ENCODE measurements at places on chromosomes 5 and 9.

GRCh38 chr5:95647886-95648860, 1.6 kb downstream of the RFESD start:
- DNase-seq, result no peak

DNA sequence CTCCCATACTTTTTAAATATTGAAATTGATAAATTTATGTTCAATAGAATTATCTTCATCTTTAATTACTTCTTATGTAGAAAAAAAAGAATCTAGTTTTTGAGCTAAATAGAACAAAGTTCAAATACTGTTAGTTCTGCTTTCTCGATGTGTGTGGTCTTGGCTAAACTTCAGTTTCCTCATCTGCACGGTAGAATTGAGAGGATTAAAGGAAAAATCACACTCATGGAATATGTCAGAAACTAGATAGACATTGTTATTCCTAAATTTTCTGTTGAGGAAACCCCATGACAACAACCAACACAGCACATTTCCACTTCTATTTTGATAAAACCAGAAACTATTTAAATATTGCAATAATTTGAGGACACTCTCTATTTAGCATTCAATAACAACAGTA, 100.3 kb downstream of the MUSK start:
- no peak for DNase-seq

- no peak for DNase-seq
Measured at GRCh38 chr5:138975098-138975847, 100.1 kb upstream of the LRRTM2 start.

DNA sequence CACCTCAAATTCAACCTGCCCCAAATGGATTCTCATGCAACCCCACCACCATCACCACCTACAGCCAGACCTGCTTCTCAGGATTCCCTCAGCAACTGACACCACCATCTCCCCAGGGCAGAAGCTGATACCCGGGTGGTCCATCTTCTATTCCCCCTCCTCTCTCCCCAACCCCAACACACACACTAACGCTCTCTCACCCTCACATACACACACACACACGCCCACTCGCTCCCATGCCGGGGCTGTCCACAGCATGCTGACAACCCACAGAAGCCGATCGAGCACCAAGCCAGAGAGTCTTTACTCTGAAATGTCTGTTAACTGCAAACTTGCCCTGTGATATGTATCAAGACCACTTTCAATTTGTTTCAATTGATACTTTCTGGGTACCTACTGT, 28.4 kb downstream of the B4GALT1 start:
- DNase-seq, result no peak

- DNase-seq, result no peak
Measured at GRCh38 chr5:56269216-56269927, 36.2 kb upstream of the ANKRD55 start.

GRCh38 chr5:34008802-34009201, 952 bp upstream of the AMACR start:
- no peak for DNase-seq

- DNase-seq, result no peak
Measured at GRCh38 chr9:35198191-35198590, 36.4 kb downstream of the UNC13B start.

GRCh38 chr9:88272986-88273385, 115.3 kb upstream of the SPIN1 start:
- DNase-seq, result no peak

DNA sequence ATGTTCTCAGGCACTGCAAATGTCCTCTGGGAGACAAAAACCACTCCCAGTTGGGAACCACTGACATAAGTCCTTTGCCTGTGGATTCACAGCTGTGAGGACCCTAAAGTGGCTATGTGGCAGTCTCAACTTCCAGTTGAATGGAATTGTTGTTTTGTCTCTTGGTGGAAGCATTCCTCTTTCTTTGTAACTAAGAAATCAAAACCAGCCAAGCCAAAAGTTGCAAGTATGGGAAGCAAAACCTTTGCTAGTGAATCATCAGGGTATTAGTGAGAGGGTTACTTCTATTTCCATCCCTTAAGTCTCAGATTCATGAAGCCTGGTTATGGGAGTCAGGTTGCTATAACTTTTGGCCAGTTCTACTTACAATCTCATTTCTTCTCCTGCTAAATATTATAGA, 49.8 kb upstream of the RPS23 start:
- no peak for DNase-seq

DNA sequence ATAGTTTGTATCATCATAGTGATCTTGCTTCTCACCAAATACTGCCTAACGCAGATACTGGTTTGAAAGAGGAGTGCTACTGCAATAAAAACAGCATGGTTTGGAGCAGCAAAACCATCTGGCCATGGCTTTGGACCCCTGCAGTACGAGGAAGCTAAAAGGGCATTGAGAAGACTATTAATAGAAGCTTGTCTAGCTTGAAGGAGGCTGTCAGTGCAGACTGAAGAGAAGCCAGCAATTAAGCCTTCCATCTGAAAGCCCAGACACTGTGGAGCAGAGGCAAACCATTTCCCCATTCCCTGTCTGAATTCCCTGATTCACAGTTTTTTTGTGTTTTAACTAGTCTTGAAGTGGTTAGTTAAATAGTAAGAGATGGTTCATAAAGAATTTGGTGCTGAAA, 281.6 kb downstream of the PTPRD start:
- DNase-seq, result no peak

- DNase-seq, result no peak
Measured at GRCh38 chr9:82880336-82881050, 182.4 kb downstream of the RASEF start.

DNA sequence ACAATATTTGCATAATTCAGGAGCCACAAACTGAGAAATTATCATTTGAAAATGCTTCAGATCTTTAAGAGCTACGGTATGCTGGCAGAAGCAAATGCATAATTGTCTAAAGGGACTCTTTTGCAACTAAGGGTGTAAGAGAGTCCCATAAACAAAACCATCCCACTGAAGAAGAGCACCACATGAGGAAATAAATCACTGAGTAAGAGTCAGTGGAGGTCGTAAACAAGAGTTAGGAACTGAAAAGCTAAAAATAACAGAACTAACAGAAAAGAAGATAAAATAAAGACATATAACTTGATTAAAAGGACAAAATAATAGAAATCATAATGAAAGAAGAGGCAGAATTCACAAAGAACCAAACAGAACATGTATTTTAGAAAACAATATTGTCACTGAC, 3.5 kb upstream of the SMC2 start:
- no peak for DNase-seq

DNA sequence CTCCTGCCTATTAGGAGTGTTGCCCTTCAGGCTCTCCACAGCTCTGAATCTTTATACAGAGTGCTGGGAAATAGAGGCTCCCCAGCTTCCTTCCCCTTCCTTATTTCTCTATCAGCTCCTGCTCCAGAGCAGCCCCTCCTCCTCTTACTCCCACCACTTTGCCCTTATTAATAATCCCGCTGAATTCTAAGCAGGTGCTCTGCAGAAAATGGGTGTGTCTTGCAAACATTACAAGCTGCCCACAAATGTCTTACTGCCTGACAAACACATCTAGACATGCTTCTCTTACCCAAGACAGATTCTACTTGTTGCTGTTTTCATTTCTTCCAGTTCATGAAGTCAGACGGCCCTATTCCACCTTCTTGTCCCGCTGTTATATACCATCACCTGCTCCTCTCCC, 6.4 kb downstream of the PHF24 start:
- DNase-seq, result no peak

- DNase-seq, result no peak
Measured at GRCh38 chr5:112584781-112585180, 152.9 kb upstream of the APC start.

DNA sequence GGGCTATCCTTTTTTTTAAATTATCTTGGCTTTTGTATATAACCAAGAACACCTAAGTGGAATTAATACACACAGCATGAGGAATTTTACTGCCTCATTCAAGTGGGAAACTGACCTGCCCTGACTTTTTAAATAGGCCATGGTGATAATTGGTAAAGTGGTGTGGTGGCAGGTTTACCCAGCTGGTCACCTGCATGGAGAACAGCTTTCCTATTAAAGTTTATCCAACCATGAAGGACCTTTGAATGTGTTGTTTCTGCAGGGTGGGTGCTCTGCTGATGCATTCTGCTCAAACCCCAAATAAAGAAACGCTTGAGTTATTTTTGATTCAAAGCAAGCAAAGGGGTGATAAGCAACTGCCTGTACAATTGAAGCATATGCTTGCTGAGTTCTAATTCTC, 261.0 kb upstream of the GRIN3A start:
- no peak for DNase-seq

DNA sequence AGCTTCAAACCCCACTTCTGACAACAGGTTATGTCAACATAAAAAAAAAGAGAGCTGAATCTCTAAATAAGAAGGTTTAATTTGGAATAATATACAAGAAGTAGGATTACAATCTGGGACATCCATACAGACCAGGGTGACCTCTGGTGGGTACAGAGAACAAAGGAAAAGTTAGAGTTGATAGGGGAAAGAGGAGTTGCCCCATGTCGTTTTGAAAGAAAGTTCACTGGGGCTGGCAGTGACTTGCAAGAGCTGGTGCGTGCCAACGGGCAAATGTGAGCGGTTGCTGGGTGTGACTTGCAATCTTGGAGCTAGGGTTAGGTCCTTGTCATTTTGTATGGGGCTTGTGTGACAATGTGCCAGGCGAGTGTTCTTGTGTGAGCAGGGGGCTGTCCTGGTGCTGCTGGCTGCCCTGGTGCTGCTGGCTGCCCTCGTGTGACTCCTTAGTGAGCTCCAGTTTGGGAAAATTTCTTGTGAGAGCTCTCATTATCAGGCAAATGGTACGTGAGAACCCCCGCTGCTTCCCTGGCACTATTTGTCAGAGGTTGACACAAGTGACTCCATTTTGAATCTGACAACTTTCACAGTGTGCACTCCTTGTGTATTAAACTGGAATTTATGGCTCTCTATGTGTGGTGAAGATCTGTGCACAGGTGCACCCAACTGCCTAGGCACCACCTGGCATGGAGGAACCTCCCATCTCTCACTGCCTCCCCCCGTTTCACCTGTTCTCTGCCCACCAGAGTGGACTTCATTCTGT, 69.8 kb downstream of the UBE2QL1 start:
- DNase-seq, result no peak

DNA sequence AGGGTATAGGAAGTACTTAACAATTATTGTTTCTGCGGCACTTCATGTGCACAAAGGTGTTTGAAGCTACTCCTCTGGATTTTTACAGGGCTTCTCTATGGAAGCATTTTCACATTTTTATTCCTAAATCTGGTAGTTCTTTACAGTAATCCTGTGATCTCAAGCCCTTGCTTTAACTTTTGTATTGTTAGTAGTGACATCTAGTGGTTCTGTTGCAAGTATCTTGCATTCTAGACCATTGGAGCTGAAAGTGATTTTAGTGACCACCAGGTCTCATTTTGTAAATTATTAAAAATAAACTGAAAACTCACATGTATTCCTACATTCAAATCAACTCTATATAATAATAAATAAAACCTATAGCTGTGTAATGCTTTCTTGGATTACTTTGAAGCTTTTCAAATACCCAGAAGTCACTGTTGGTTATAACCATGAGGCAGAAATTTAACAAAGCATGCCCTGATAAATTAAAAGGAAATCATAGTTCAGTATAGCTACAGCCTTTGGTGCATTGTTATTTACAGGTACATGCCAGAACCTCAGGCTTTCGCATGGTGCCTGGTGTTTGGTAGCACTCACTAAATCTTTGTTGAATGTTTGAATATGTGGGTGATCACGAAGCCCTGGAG, 18.9 kb downstream of the RPS23 start:
- DNase-seq, result no peak

GRCh38 chr5:90111364-90112032, 298.1 kb downstream of the CETN3 start:
- no peak for DNase-seq

- no peak for DNase-seq
Measured at GRCh38 chr9:85417674-85418073, 324.1 kb downstream of the AGTPBP1 start.

- peak; percentile 3 for DNase-seq
Measured at GRCh38 chr9:125785248-125785751, 38.1 kb downstream of the PBX3 start.

DNA sequence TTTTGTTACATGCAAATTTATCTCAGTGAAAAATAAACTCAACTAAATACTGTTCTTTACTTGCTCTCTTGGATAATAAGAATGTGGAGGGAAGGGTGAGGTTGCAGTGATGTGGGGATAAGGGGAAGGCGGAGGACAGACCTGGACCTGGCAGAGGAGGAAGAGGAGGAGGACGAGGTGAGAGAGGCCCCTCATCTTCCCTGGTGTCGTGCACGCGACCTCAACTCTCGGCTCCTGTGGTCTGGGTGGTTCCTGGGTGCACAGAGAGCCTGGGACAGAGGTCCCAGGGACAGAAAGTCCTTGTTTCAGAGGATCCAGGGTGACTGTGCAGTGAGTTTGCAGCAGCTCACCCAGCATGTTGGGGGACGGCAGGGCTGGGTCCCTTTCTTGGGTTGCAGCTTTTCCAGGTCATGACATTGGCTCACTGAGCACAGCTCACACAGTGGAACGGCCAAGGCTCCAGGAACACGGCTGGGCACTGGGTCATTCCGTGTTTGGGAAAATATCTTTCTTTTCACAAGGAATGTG, 37.7 kb upstream of the LPCAT1 start:
- no peak for DNase-seq

GRCh38 chr5:135059000-135059923, 25.2 kb upstream of the PITX1 start:
- DNase-seq, result no peak

GRCh38 chr9:111013707-111014106, 24.6 kb downstream of the LPAR1 start:
- no peak for DNase-seq

DNA sequence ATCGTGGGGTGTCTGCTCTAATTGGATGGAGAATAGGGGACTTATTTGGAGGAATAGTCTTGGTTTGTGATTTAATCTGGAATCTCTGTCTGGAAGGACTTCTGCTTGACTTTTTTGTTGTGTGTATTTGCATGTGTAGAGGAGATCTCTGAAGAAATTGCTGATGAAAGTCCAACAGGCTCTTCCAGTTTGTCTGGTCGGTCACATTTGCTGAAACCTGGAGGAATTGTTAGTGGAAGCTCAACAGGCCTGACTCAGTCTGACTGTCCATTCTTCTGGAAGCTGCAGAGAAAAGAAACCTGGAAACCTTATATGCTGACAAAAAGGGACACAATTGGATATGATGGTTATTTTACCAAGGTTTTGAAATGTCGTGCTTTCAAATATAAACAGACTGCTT, 33.4 kb upstream of the TENT2 start:
- DNase-seq, result no peak

DNA sequence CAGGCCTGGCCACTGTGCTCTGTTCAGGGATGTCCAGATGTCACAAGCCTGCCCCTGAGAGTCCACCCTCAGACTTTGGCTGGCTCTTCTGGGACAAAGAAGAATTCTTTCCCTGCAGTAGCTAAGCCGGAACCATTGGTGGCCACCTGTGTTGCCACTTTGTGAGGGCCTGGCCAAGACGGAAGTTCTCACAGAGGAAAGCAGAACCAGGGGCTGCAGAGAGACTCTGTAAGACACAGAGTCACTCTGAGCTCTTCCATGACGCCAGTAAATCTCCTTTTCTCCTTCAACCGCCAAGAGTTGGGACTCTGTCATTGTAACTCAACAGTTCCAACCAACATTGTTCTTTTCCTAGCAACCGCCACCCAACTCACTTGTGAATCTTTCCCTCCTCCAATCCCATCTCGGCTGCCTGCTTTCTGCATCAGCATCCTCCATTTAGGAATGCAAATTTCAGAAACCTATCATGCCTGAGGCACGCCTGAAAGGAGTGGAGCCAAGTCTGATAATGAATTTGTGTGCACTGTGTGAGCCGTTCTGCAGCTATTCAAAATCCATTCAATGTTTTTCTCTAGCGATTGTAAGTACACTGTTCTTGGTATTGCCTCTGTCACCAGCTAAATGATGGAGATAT, 37.8 kb upstream of the ATP6V1G1 start:
- DNase-seq, result no peak

GRCh38 chr9:134547161-134548100, 94.2 kb upstream of the COL5A1 start:
- DNase-seq, result no peak

GRCh38 chr9:95268681-95269080, 48.8 kb downstream of the FANCC start:
- DNase-seq, result no peak
